ENCODE measurements at places on chromosomes 3 and 15. TPM values are rescaled to one million over a fixed set of nuclear protein-coding genes. Genes with fewer than 3 reads are reported as not detected.

GRCh38 chr3:25555695-25556437, 108.8 kb downstream of the TOP2B start:
- DNase-seq = no peak

DNA sequence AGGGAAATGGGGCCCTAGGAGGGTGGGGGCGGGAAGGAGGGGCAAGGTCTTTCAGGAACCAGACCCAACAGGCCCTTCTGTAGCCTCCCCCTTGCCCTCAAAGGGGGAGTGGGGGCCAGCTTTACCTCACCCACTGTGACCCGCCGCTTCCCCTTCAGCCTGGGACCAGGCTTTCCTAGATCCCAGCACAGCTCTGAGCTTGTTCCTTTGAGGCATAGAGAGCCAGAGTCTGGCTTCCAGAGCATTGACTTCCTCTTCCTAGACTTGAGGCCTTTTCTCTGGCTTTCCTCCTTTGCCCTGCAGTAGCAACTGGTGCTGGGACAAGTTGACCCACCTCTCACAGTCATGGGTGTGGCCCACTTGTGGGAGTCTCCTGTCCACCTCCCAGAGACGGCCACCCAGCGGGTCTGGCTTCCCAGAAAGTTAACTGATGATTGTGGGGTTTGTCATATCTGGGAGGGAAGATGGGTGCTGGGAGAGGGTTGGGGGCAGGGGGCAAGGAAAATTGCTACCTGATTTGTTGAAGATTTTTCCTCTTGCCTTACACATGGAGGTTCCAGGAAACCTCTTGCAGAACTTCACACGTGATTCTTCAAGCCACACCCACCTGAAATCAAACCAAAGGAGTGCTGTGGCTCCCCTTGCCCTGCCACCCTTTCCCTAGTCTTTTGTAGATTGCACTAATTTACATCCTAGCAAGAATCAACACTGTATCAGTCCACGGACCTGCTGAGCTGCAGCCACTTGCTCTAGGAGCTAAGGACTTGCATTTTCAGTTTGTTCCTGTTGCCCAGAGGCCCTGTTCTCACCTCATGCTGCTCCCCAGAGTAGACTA, 4.1 kb upstream of the CHST14 start:
- DNase-seq = no peak

DNA sequence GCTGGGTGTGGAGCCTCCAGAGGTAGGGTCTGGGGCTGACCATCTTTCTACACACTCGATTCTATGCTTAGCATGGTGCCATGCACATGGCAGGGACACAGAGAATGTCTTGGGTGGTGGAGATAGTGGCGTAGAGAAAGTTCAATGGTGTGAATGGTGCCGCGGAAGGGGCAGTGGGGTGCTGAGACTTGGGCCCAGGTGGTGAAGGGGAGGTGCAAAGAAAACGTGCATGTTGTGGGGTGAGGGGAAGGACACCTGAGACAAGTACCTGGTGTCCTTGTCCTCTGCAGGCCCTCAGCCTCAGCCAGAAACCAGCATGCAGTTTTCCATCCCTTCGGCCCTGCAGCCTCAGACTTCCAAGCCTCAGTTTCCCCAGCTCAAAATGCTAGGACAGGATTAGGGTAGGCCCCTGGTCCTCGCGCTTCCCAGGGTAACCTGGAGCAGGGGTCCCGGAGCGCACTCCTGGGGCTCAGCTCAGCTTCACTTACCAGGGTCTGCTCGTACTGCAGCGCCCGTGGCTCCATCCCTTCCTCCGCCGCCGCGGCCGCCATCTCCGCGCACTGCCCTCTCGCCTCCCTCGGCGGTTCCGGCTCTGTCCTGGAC, 375 bp downstream of the CLCN2 start:
- DNase-seq = no peak

DNA sequence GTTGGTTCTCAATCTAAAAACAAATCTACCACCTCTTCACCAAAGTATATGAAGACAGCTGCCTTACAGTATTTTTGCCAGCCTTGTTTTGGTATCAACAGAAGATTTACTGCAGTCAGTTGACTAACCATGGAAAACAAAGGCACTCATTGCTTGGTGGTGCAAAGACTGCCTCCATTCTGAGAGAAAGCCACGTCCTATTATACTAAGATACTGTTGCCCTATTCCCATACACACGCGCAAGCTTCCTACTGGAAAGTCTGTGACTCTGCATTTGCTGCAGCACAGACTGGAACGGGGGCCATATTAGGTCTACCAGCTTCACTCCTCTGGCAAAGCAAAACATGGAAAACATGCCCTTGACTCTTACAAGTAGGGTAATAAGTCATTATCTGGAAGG, 18.0 kb downstream of the MTMR10 start:
- DNase-seq = no peak

Gene PSTPIP1
- total RNA-seq = not detected

Gene CAMK2N2
- total RNA-seq = not detected
